ENCODE measurements at places on chromosomes 3 and 15.

DNA sequence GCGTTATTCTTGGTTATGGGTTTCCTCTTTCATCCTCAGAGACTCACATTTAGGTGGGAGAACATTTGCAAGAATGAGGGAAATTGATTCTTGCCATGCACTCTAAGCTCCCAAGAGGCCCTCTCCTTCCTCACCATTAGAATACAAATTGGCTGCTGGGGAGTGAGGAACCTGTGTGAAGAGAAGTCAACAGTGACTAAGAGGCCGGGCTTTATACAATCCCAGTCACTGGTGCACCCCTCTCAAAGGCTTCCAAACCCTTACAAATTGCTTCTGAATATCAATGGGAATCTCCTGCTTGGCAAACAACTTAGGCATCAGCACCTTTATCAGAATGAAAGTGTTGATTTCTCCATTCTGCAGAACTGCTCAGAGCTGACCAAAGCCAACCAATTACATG lies 16.5 kb upstream of the RGMA start:
- no peak for DNase-seq

DNA sequence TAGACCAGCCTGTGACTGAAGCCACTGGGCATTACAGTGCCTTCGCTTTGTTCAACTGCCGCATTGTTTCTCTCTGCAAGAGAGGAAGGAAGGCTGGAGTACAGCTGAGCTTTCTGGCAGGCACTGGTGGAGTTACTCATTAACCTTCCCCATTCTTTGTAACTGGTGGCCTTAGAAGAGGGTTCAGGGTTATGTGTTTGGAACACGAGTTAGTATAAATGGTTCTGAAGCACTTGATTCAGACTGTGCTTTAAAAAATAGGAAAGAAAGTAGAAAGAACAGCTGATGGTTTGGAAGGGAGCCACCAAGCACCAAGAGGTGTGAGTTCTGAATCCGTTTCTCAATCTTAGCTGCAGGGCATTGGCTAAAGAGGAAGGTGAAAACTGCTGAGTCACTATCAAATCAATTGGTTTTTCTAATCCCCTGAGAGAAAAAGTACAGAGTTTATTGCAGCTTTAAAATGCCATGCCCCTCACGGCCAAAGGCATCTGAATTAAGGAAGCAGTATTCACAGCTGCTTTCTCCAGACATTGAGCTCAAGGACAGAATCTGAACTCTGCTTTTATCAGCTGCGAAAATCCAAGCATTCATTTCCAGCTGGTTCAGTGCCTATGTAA lies 3.6 kb downstream of the HGD start:
- DNase-seq, result peak; percentile 29

- DNase-seq, result no peak
Observed at GRCh38 chr15:52184721-52185120, 6.5 kb downstream of the GNB5 start.

DNA sequence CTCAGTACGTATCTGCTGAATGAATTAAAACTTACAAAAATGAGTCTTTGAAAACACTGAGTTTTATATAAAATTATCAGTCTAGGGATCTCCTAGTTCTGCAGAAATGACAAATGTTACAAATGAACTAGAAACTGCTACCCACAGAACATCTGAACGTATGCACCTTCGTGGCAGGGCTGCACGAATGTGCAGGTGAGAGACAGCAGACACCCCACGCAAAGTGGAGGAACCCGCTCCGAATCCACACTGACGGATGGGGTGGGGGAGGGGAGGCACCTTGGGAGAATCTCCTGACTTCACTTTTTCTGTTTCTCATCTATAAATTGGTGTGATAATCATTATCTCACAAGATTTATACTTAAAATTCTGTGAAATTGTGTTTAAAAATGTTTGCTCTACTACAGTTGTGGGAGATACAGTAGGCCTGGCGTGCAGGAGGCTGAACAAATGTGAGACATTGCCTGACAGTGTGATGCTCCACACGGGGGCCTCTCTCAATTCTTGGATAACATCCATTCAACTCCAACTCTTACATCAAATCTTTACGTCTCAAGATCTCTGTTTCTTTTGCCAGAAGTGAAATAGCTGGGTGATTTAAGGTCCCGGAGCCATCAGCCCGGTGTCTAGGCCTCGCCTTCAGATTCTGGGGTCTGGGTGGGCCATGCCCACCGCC lies 86.9 kb downstream of the ATP10A start:
- DNase-seq, result no peak

DNA sequence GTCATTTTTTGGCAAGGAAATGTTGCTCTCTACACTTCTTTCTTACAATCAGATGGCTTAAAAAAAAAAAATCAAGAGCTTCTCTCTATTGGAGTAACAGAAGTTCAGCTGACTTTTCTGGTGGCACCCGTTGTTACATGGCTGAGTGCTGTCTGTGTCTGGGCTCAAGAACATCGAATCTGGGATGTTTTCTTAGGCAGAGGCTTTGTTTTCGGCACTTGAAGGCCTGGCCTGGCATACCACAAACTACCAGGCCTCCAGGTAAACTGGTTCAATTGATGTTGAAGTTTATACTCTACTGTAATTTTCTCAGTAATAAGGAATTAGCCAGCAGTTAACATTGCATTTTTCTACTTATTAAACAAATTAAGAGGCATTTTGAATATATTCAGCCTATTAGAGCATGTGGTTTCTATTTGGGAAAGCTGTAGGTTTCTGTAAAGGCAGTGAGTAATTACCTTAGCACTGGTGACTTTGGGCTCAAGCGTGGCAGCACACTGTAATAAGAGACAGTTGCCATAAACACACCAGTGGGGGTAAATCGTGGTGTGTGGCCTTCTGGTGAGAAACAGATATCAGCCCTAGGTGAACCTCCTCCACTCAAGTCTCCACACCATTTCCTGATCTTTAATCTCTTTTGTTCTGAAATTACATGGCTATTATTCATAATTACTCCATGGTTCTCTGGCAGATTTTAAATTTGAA lies 544.7 kb downstream of the MECOM start:
- peak; percentile 70 for DNase-seq

DNA sequence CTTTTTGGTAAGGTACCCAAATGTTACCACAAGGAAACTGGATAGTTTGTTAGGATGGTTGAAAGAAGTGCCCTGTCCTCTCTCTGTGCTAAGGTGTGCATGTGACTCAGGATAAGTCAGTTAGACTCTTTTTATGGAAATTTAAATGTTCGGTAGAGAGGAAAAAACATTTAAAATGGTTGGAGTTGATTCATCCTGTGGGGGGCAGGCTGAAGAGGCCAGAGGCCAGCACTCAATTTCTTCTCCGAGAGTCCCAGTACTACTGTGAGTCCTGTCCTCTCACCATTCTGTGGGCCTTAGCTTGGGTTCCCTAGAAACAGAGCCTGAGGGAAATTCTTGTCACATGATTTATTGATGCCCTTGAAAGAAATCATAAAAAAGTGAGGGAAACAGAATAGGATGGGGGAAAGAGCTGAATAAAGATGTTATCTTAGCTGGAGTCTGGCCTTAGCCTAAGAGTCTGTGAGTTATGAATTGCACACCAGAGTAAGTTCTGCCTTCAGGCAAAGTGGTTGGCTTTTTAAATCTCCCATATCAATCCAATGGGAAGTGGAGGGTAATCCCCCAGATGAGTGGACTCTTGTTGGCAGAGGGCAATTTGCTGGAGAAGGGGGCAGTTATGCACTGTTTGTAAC lies 106.5 kb upstream of the GALNT15 start:
- DNase-seq, result peak; percentile 77

- no peak for DNase-seq
Observed at GRCh38 chr3:46576386-46576785, 10.3 kb upstream of the LRRC2 start.

DNA sequence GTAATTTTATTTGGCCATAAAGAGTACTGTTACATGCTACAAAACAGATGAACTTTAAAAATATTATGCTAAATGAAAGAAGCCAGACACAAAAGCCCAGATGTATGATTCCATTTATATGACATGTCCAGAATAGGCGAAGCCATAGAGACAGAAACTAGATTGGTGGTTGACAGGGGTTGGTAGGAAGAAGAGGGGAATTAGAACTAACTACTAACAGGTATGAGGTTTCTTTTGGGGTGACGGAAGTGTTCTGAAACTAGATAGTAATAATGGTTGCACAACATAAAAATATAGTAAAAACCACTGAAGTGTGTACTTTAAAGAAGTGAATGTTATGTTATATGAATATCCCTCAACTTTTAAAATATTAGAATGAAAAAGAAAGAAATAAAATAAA lies 66.1 kb downstream of the GBE1 start:
- DNase-seq, result no peak

DNA sequence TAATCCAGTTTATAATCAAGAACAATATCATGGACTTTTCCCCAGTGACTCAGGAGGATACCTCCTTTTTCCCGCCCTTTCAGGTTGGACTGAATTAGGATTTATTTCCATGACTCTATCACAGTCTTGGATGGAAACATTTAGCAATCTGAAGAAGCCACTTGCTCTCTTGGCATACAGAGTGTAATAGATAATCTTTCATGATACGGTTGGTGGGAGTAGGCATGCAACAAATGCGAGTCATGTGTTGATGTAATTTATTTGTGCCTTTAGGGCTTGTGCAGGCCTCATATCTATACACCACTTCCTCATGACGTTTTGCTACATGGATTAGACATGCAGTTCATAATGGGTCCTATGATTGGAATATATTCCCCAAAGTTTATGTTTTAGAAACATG lies 54.2 kb upstream of the MCTP2 start:
- peak; percentile 23 for DNase-seq

DNA sequence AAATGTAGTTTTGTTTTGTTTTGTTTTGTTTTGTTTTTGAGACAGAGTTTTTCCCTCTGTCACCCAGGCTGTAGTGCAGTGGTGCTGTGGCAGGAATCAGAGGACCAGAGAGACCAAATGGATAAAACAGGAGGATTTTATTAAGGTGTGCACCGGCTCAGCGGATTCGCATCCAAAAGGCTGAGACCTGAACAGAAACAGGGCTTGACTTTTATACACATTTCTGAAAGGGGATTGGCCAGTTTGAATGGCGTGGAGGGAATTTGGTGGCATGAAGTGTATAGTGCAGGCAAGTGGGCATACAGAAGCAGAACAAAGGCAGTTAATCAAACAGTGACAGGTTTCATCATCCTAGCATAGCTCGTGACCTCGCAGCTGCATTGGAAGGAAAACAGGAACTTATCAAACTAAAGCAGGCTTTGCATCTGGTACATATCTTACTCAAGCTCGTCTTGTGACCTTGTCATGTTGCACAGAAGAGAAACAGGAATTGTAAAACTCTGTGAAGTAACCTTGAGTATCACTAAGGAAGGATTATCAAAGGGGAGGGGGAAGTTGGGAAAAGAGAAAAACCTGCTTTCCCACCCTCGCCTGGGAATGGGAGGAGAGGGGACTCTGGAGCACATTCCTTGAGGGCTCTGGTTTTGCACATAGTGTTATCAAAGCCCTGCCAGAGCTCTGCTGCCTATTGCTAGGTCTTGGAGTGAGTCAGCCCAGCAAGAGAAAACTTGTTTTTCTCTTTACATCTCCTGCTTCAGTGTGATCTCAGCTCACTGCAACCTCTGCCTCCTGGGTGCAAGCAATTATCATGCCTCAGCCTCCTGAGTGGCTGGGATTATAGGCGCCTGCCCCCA lies 38.5 kb downstream of the C3orf62 start:
- no peak for DNase-seq

- DNase-seq, result no peak
Observed at GRCh38 chr3:25424614-25425013, 3.4 kb upstream of the RARB start.

- DNase-seq, result no peak
Observed at GRCh38 chr3:17551333-17551732, 191.1 kb downstream of the TBC1D5 start.

All from Daoy (cell line).